ENCODE measurements at places on chromosomes 1 and 21. TPM values are rescaled to one million over a fixed set of nuclear protein-coding genes. Genes with fewer than 3 reads are reported as not detected.

Gene CCDC181
- not detected for total RNA-seq

Gene LRRC38
- total RNA-seq = not detected

Gene TMPRSS15
- not detected for total RNA-seq

Gene OR14K1
- not detected for total RNA-seq

Gene ADGRL2
- not detected for total RNA-seq
